NCI-H526 (cell line): ENCODE measurements at places on chromosomes 1 and 21.
A peak's percentile ranks its signal among the peaks of the same experiment; 100 is the strongest.

GRCh38 chr1:204171751-204172178, 5.6 kb upstream of the REN start:
- DNase-seq: no peak

DNA sequence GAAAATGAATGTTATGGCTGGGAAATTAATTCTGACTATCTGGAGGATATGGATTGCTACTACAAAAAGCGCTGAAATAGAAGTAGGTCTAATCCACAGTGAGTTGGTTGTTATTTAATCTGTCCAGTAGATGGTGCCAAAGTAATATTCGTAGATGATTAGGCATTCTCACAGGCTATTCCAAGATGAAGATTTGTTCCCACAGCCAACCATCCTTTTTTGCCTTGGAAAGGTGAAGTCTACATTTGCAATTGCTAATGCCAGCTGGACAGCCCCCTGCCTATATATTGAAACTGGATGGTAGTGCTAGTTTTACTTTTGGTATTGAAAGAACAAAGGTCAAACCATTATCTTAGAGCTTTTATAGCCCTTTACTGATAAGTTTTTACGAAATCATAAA, 43.8 kb downstream of the RBM11 start:
- peak; percentile 35 for DNase-seq

GRCh38 chr1:240712014-240712731, 100.2 kb upstream of the GREM2 start:
- DNase-seq: no peak

DNA sequence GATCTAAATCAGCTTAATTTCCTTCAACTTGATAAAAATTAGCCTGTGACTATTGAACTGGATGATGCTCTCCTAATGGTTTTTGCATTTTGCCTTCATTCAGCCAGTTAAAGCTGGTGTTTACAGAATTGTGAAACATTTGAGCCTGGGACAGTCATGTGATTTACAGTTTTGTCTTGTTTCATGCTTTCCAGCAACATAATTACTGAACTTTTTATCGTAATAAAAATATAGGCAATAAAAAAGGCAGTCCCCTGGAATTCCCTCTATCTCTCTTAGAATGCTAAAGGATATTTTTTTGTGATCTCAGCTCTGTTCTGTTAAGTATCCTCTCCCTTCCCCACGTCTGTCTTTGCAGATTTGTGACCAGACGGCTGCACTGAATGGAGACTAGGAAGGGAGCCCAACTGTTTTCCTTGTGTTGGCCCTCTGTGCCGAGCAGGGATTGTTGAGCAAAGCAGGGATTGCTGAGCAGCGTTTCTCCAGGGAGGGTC, 70.3 kb upstream of the RGL1 start:
- DNase-seq: no peak

- no peak for DNase-seq
Observed at GRCh38 chr1:185936641-185937040, 202.4 kb downstream of the HMCN1 start.

- DNase-seq: no peak
Observed at GRCh38 chr21:45998276-45998701, 16.7 kb downstream of the COL6A1 start.

GRCh38 chr1:35706846-35707600, 11.7 kb downstream of the C1orf216 start:
- peak; percentile 53 for DNase-seq

DNA sequence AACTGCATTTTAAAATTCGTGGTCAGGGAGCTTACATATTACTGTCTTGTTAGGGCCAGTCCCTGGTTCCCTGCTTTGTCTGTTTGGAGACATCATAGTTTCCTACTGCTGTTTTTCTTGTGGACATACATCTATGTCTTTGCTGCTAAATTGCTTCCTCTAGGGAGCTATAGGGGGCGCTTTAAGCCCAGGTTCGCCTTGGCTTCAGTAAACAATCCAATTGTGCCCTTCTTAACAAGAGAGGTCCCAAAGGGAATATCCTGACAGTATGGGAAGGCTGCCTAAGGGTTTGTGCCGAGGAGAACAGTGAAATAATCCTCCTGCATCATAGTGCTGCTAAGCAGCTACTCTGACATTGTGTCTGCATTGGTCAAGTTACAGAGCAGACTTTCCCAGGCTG, 112.5 kb downstream of the USH2A start:
- peak; percentile 55 for DNase-seq

DNA sequence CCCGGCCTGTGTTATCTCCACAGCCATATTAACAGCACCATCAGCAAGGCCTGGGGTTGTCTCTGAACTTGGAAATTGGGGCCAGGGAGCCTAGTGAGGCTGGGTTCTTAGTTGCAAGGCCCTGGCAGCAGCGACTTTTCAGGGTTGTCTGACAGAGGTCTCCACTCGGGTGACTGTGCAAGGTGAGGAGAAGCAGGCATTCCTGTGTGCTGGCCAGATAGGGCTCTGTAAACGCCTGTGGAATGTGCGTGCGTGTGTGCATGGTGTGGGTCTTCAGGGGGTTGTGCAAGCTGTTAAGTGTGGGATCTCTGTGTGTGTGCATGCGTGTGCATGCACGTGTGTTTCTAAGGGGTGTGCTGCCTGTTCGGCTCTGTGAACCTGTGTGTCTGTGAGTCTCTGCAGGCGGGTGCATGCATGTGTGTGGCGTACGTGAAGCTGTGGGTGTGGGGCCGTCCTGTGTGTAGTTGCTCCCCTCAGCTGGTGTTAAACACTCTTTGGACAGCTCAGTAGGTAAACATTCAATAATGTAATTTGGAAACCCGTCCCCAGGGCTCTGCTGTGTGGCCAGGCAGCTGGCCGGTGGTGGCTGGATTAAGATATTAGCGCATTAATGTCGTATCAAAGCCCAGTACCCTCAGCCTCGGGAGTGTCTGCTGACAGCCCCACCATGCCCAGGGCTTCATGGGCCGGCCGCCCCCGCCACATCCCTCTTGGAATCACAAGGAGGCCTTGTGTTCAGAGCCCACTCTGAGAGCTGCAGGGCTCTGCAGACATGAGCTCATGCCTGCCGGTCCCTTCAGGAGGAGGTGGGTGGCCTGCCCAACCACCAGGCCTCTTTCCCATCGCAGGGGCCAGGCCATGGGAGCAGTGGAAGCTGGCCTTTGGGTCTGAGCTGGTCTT, 189.9 kb downstream of the FOXD2 start:
- DNase-seq: no peak

DNA sequence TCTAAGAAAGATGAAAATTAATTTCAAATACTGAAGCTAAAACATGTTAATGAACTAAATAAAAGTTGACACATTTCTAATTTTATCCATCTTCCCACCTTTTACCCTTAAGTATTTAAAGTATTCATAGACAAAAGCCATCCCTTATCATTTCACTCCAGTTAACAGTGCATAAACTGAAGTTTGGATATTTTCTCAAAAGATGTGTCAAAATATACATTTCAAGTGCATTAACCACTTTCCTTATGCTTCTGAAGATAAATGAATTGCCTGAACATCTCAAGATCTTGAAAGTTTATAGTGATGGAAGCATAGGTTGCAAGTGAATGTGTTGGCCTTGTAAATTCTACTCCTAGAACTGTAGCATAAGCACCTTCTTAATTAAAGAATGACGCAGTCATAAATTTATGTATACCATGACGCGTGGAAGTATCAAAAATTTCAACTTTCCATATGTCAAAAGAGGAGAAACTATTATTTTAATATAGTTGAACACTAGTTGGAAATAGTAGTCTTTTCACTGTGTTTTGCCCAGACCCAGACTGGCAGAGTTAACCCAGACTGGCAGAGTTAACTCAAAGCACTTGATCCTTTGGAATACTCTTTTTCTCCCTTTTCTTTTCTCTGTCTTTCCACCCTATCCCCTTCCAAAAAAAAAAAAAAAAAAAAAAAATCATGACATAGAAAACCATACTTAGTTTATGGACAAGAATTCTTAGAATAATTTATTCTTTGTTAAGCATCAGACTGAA, 282.6 kb upstream of the C1orf105 start:
- DNase-seq: no peak

DNA sequence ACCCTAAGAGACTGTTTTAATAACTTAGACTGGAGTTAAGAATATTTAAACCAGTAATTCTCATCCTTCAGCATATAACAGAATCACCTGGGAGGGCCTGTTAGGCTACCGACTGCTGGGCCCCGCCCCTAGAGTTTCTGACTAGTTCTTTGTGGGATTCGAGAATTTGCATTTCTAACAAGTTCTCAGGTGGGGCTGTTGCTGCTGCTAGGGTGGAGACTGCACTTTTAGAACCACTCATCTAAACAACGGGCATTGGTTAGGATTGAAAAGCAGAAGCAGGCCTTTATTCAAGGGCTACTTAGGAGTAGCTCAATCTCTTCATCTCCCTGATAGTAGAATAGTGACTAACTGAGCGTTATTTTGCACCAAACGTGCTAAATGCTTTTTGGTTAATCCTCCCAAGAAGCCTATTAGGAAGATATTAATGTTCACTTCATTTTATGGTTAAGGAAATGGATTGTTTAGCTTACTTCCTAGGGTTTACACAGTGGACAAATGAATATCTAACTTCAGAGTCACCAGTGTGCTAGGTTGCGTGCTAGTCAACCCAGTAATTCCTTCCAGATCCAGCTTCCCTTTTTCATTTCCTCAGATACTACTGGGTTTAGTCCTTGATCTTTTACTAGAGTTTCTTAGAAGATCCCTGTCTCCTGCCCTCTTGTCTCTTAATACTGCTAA, 31.1 kb upstream of the UAP1 start:
- peak; percentile 99 for DNase-seq

- DNase-seq: no peak
Observed at GRCh38 chr1:199042193-199042592, 403.4 kb downstream of the PTPRC start.

- DNase-seq: no peak
Observed at GRCh38 chr1:238558156-238558555, 667.4 kb upstream of the ZP4 start.

DNA sequence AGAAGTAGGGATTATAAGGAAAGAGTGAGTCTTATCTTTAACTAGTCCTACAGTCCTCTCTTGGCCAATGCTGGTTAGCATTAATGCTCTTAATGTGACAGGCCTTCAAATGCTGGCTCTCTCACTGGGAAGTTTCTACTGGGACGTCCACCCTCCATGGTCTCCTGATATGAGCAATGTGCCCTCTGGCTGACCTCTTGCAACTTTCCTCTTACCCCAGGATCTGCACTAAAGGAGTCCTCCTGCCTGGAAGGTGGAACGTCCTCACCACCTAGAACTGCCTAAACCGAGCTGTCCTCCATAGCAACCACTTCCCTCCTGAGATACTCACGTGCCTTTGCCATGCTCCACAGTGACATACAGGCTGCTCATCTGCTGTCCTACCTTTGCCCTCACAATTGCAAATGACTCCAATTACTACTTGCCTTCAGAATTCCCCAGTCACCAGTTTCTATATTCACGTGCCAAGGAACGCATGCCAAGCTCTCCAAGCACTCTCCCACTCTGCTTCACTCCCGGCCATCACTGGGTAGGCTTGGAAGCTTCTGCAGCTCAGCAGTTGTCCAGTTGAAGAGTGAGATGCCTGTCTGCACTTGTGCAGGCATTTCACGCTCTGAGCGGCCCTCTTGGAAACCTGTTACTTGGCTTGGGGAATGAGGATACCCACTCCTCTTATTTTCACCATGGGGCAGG, 404.7 kb downstream of the RRAGC start:
- no peak for DNase-seq

GRCh38 chr1:228961511-228961910, 226.2 kb downstream of the RHOU start:
- DNase-seq: no peak

DNA sequence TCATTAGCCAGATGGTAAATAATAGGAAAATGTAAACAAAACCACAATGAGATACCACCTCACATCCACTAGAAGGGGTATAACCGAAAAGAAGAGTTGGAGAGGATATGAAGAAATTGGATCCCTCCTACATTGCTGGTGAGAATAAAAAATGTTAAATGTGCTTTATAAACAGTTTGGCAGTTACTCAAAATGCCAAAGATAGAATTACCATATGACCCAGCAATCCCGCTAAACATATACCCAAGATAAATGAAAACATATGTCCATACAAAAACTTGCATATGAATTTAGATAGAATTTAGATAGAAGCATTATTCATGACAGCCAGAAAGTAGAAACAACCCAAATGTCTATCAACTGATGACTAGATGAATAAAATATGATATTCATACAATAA, 4.4 kb upstream of the FMO2 start:
- no peak for DNase-seq

- DNase-seq: no peak
Observed at GRCh38 chr1:35447278-35447677, 109.9 kb downstream of the KIAA0319L start.

DNA sequence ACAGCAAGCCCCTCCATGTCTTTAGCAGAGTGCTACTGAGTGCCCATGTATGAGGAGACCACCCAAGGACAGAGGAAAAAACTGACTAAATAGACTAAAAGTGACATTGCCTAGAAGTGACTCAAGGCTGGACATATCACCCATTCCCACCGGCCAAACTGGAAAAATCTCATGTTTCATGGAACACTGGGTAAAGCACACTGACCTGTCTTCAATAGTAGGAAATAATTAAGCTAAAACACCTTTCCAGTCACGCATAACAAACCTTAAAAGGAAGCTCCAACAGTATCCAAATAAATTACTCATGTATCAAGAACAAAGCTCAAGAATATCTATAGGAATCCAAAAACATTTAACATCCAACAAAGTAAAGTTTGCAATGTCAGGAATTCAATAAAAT, 120.4 kb downstream of the SNX7 start:
- no peak for DNase-seq

DNA sequence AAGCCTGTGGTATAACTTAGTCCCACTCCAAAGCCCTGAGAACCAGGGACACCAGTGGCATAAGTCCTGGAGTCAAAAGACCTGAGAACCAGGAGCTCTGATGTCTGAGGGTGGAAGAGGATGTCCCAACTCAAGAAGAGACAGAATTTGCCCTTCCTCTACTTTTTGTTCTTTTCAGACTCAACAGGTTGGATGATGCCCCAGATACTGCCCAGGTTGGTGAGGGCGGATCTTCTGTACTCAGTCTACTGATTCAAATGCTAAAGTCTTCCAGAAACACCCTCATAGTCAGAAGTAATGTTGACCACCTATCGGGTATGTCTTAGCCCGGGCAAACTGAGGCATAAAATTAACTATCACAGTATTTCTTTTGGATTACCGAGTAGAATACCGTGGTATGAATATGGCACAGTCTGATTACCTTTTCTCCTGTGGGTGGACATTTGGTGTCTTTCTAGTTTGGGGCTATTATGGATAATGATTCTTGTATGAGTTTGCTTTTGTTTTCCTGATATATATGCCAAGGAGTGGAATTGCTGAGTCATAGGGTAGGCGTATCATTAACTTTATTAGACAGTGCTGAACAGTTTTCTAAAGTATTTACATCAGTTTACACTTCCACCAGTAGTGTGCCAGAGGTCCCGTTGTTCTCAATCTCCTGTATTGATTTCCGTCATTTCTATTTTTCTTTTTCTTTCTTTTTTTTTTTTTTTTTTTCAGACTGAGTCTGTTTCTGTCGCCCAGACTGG, 3.2 kb upstream of the CHAF1B start:
- DNase-seq: no peak

DNA sequence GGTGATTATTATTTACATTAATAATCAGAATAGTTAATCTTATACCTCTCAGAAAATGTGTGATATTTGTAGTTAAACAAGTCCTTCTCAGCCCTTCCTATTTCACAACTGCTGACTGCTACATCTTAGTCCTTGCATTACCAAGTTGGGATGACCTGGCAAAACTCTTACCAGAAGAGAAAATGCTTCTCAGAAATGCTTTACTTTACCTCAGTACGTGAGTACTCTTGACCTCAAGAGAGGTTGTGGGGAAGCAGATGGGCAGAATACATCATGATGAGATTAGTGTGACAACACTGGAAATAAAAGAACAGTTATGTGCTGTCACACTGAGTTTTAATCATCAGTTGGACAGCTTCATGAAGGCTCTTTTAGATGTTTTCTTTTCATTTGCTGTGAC, 16.2 kb downstream of the CFAP126 start:
- no peak for DNase-seq

- DNase-seq: peak; percentile 7
Observed at GRCh38 chr1:96688767-96689166, 32.8 kb upstream of the PTBP2 start.
